Effector memory CD4-positive, alpha-beta T cell (primary cell): ENCODE measurements at places on chromosomes 2 and 18.

DNA sequence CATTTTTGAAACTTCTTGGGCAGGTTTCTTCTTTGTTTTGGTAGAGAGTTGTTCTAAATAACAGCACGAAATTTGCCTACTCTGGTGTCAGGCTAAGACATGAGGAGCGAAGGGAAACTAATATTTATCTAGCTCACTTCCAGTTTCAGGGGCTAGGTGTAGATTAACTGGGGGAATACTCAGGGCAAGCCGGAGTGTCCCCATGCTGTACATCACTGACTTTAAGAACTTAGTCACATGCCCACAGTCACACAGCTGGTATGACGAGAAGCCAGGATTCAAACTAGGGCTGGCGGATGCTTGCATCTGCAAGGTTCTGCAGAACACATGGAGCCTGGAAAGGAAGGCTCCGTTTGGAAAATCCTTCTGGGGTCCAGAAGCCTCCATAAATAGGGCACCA, 133.3 kb downstream of the ALPK2 start:
- no peak for DNase-seq

DNA sequence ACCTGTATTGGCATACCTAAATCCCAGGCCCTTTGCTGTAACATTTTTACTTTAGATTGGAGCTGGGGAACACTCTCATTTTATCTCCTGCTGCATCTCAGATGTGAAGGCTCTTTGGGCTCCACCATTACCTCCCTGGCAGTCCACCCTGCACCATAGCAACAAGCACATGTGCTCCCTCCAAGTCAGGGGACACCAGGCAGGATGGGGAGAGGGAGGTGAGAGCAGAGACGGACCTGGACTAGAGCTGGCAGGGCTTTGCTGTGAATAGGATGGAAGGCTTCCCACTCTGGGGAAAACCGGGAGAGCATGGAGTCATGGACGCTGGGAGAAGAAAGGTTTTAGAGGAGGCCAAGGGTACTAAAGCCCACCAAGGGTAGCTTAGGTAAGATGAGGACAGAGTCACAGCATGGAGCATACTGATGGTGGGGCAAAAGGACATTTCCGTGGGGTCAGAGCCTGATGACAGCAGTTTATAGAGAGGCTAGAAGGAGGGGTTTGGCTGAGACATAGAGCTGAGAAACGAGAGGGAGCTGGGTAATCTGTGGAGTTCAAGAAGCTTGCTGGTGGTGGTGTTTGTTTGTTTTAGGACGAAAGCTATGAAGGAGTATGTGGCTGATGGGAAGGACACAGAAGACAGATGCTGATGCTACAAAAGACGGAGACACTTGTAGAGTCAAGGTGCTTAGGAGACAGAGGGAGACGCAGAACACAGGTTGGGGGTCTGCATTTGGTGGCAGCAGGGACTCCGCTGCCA, 134.8 kb downstream of the COL6A3 start:
- DNase-seq: no peak

DNA sequence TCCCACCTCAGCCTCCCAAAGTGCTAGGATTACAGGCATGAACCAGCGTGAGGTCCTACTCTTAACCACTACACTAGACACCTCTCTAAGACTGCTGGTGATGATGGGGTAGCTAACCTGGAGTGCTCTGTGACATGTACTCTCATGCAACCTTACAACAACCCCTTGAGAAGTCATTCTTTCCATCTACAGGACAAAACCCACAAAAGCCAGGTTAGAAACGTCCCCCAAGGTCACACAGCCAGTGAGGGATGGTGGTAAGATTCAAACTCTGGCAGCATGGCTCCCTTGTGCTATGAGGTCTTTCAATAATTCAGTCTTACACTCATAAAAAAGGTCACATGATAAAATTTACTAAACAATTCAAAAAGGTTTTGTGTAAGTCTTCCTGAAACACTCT, 94.8 kb upstream of the SERTAD2 start:
- DNase-seq: no peak

DNA sequence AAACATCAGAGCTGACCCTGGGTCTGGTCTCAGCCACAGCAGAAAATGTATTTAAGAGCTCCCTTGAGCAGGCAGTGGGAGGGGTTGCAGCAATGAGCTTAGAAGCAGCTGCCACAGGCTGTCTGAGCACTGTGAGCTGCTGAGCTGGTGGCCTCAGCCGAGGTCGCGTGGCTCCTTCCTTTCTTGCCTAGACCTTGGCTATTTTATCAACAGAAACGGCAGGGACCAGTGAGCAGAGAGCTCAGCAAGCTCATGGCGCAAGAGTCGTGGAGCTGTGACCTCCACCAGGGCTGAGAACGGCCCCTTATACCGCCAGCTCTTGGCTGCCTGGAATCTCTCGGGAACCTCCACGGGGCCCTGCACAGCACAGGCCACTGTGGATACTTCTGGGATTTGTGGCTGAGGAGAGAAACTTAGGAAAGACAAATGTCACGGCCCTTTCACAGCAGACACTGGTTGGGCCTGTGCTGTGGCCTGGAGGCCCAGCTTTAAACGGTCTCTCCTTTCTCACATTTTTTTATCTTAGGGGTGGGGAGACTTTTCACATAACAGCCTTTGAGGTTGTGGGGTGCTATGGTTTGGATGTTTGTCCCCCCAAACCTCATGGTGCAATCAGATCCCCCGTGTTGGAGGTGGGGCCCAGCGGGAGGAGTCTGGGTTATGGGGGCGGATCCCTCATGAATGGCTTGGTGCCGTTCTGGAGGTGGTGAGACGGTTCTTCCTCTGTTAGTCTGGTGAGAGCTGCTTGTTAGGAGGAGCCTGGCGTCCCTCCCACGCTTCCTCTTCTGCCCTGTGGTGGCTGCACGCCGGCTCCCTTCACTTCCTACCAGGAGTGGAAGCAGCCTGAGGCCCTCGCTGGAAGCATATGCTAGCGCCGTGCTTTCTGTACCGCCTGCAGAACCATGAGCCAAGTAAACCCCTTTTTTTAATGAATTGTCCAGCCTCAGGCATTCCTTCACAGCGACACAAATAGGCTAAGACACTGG, 1.7 kb downstream of the ALLC start:
- no peak for DNase-seq

DNA sequence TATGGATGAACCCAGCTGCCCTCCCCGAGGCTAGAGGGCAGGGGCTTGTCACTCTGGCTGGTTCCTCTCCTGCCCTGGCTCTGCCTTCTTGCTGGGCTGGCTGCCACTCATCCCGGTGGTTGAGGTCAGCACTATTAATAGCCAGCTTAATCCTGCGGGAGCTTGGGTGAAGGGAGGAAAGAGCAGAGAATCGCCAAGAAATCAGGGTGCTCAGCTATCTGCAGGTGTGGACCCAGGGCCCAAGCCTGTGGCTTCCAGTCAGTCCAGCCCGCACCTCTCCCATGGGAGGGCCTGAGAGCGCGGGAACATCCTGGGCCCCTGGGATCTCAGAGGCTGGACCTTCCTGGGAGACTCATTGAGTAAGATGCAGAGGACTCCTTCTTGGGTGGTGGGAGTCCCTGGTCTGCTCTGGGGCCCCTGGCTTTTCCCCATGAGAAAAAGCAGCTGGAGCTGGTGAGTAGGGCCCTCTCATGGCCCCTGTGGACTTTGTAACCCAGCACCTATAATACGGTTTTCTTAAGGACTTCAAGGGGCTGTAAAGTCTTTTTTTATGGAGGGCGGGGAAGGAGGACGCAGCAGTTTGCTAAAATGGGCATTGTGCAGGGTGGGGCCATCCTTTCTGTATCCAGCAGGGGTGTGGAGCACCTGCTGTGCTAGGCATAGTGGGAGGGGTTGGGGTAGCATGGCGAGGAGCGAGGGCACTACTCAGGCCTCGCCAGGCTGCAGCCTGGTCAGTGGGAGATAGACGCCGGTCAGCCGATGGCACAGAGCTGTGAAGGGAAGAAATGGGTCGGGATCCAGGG, 27.4 kb upstream of the CNNM3 start:
- no peak for DNase-seq

- DNase-seq: no peak
Measured at GRCh38 chr2:111923276-111923804, 24.9 kb downstream of the MERTK start.

DNA sequence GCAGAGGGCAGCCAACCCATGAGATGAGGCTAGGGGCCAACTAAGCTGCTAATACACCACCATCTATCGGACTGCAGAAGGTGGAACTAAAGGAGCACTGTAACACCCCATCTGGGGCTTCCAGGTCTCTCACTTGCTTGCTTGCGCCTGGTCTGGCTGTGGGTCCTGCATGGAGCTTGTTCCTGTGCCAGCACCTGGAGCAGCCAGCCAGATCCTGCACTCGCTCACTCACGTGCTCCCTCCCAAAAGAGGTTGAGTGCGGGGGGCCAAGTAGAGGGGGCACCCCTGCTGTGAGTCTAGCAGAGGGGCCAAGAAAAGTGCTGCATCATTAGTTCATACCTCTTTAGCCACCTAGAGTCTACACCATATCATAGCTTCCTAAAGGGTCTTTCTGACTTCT, 250.9 kb downstream of the LRRTM4 start:
- DNase-seq: no peak

DNA sequence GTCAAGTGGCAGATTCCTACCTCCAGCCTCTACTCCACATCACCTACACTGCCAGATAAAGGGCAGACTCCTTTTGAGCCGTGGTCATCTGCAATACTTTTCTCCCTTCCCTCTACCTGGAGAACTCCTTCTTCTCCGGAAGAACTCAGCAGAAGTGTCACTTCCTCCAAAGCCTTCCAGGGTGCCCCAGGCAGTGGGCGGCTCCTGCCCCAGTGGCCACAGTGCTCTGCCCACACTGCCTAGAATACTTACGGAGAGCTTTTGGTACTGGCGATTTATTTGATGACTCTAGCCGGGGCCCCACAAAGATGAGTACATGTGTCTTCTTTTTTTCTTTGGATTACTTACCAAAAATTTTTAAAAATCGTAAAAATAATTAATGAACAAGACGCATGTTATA, 39.7 kb downstream of the FOSL2 start:
- no peak for DNase-seq

GRCh38 chr2:136527560-136527959, 237.8 kb upstream of the THSD7B start:
- no peak for DNase-seq

DNA sequence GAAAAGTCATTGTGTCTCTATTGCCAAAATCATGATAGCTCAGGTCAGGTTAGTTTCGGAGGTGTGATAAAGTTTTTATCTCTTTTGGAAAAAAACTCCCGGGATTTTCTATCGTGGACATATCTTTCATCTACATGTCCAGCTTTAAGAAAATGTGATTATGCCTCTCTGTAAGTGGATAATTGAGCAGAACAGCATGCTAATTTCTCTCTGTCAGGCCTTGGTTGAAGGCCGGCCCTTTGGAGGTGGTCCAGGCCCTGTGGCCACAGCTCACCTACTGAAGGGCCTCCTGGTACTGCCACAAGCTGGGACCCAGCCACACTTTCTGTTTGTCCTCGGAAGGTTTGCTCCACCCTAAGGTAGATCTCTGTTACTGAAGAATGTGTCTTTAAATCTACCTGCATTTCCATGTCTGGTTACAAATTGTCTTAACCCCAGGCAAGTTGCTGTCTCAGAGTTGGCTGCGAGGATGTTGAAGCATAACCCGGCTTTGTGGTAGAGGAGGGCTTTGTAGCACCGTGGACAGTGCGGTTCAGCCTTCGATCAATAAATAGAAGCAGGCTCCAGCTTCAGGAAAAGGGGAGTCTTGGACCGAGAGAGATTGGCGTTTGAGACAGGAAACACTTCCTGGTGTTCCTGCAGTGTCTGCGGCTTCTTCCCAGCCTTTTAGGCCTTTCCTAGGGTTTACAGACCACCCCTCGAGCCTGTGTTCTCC, 25.5 kb downstream of the TCF7L1 start:
- no peak for DNase-seq

GRCh38 chr2:234565842-234566619, 69.2 kb upstream of the ARL4C start:
- DNase-seq: no peak

DNA sequence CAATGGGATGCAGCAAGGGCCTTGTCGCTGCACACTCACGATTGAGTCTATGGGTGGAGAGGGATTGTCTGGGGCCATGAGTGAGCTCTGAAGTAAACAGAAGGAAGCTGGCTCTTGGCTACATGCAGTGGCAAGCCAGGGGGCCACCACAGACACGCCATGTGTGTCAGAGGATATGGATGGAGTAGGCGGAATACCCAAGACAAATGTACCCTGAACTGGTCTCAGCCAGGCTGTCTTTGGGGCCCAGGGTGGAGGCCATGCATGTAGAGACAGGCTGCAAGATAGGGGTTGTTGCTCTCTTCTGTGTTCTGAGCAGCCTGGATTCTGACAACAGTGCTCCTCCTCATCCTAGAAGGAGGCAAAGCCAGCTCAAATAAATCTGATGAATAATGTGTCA, 24.0 kb upstream of the ITGA6 start:
- DNase-seq: no peak

GRCh38 chr2:17156086-17156485, 362.2 kb downstream of the RAD51AP2 start:
- no peak for DNase-seq

DNA sequence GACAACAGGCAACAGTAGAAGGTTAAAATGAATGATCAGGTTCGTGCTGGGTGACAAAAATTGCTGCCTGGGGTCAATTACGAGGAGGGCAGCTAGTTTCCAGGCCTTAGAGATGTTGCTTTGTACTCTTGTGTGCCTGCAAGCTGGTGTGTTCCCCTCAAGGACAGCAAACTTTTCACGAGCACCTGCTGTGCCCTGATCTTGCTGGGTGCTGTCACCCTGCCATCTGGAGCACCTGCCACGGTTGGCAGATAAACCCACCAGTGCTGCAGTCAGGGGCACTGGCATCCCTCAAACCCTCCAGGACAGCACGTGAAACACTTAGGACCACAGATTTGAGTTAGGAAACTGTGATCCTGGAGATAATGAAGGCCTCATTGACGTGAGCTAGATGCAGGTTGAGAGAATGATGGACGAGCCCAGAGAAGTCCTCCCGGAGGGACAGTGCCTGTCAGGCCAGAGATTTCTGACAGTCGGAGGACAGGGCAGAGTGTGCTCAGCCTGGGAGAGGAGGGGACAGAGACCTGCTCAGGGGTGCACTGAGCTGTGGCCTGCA, 104.3 kb upstream of the RAB12 start:
- DNase-seq: no peak

- DNase-seq: no peak
Measured at GRCh38 chr2:30729031-30729430, 78.2 kb downstream of the CAPN13 start.

GRCh38 chr2:109458512-109458911, 155.3 kb downstream of the SEPTIN10 start:
- DNase-seq: no peak

DNA sequence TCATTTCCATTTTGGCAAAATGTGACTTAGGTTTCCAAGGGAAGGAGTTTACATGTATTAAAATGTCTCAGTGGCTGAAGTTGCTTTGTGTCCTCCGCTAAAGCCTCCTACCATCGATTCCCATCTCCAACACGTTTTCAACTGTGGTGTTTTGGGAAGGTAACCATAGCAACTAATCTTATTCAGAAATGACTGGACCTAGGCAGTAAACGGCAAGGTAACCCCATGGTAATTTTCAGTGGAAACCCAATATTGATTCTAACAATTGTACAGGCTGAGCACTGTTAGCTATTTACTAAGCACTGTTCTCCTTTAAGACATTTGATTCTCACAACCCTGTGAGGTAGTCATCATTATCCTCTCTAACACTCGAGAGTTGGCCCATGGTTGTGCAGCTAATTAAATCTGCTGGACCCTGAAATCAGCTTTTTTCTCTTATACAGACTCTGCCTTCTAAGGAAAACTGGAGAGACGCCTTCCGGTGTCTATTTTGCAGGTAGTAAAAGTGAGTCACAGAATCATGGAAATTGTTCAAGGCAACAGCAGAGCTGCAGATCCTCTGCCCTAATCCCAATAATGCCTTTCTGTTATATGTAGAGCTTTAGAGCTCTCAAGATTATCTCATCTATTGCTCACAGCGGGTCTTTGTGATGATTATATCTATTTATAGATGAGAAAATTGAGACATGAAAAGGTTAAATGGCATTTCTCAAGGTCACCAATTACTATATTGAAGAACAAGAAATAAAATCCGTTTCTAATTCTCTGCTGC, 36.2 kb downstream of the FASTKD2 start:
- DNase-seq: no peak
